ENCODE measurements at places on chromosomes 12 and 14.

GRCh38 chr14:33493266-33493665 lies 457.6 kb downstream of the EGLN3 start:
- no peak for DNase-seq

DNA sequence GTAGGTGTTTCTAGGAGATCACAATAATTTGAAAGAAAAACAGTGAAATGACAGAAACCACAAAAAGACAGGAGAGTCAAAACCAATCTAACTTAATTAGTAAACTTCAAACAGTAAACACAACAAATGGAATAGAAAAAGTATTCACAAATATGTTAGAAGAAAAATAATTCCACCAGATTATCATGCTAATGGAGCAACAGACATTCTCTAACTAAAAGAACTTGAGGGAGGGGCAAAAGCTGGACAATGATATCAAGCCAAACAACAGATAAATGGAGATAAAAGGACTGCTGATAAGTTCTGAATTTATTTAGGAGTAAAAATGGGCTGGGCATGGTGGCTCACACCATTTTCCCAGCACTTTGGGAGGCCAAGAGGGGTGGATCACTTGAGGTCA lies 28.7 kb downstream of the CRY1 start:
- no peak for DNase-seq

DNA sequence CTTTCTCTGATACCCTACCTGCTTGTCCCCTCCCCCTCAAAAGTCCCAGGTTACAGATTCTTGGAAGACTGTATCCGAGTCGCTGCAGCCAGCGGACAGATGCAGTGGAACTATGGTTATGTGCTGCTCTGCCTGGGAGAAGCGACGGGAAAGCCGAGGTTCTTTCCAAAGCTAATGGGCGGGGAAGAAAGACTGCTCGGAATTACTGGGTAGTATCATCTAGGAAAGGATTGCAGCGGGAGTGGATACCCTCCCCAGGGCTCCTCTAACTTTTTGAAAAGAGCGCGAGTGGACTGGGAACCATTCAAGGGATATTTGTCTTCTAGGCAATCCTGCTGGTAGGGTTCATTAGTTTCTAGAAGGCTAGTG lies 1.4 kb downstream of the PTHLH start:
- no peak for DNase-seq

- DNase-seq, result no peak
Measured at GRCh38 chr12:83505586-83505985, 818.9 kb downstream of the TMTC2 start.

DNA sequence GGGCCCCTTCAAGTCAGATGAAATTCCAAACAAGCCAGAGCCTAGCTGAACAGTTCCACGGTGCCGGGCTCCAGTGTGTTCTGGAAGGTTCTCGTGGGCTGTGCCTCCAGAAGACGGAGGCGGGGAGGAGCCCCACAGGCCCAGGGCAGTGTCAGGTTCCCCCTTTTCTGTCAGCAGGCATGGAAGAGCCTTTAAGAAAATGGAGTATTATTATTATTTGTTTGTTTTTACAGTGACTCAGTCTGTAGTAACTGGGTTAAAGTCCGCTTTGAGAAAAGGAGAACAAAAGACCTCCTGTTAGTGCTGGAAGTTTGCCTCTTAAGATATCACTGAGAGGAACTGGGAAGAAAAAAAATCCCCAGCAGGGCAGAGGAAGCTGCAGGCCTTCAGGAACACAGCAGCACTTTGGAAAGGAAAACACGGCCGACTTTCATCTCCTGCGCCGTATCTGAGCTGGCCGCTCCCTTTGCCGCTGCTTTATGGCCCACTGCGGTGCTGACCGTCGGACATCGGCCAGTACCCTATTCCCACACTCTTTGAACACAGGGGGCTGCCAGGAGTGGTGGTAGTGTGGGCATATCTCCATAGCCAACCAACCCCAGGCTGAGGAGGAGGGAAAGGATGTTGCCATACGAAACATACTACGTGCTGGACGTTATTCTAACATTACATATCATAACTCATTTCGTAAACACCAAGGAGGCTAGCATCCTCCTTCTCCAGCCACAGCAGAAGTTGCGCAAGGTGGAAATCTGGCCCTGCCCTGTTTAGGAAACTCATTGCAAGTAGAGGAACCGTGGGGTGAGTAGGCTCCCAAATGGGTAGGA lies 194.0 kb downstream of the ZFP36L1 start:
- no peak for DNase-seq

DNA sequence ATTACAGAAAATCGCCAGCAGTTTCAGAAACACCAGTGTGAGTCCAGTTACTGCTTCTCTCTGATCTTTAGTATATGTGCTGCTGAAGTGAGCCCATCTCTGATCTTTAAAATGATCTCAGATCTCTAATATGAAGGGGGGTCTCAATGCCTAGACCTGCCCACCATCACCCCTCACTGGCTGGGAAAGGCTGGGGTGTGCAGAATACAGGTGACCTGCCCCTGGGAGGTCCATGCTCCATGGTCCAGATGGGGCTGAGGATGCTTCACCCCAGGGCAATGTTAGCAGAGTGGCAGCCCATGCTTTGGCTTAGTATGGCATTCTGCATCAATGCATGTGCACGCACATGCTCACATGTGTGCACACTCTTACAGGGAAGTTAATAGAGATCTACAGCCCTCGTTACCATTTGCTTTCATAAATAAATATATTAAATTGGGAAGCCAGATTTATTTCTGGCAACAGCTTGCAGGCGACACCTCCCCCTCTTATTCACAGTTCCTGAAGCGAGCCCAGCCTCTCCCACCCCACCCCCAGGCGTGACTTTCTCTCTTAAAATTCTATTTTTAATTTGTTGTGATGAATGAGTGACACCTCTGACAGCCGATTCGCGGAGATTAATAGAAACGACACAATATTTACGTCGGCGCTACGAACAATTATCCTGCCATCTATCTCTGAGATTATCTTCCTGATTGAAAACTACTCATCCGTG lies 104.7 kb upstream of the ESRRB start:
- no peak for DNase-seq

- no peak for DNase-seq
Measured at GRCh38 chr12:109450980-109451379, 26.1 kb downstream of the KCTD10 start.

DNA sequence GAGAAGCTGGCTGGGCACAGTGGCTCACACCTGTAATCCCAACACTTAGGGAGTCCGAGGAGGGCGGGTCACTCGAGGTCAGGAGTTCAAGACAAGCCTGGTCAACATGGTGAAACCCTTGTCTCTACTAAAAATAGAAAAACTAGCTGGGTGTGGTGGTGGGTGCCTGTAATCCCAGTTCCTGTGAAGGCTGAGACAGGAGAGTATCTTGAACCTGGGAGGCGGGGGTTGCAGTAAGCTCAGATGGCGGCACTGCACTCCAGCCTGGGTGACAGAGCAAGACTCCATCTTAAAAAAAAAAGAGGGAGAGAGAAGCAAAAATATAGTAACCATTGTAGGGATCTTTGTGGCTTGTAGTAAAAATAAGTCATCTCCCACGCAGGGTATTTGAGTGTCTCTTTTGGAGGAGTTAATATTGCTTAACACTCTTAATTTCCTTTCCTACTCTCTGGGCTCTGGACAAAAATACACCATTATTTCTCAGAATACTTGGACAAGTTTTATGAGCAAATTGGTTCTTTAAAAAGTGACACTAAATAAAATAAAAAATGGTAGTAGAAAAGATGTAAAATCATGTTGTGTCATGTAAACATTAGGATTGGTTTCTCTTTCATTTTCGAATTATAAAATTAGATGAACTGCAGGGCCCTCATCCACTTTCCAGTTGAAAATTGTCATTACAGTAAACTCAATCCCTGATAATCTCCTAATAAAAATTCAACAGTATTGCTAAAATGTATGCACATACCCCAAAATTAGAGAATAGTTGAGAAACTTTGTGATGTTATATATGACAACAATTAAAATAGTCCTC lies 61.1 kb upstream of the C12orf71 start:
- no peak for DNase-seq

GRCh38 chr12:60059180-60059579 lies 463.4 kb downstream of the SLC16A7 start:
- no peak for DNase-seq

GRCh38 chr12:1630133-1630826 lies 1.2 kb downstream of the WNT5B start:
- DNase-seq, result peak; percentile 42

DNA sequence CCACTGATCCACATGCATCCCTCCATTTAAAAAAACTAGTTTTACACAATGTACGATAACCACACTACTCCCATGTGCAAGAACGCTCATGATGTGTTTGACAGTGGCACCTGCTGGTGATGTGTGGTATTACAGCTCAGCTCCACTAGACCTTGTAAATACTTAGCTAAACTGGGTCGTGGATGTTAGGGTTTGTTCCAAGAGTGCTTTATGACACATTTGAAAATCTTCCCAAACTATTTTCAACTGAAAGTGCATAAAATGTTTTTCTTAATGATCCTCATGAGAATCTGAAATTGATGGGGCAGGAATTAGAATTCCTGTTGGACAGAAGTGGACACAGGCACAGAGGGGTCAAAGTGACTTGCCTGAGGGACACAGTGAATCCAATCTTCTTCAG lies 99.2 kb downstream of the SCARB1 start:
- no peak for DNase-seq

DNA sequence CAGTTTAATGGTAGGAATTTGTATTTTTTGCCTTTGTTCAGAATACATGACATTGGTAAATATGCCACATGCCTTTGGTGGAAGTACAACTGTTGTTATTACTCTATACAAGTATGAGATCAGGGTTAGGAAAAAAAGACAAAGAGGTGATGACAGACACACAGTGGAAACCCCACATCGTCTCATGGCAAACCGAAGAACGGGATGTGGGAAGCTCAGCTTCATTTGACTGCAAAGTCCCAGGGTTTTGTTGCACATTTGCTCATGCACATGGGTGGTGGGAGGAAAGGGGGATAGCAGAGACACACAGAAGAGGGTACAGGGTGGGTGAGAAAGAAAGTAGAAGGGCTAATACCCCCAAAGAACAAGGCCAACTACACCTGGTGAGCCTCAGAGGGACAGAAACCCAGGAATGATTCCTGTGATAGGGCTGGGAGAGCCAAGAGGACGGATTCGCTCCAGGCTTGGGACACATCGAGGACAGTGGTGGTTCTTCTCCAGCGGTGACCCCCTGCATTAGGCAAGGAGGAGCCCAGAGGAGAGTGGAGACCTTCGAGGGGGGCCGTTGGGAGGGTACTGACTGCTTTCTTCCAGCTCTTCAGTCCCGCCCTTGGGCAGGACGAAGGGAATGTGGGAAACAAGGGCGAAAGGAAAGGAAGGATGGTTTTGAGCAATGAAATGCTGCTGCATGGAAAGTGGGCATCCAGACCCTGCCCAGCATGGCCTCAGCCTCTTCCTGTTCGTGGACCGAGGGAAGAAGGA lies 8.1 kb downstream of the VAMP1 start:
- DNase-seq, result no peak

DNA sequence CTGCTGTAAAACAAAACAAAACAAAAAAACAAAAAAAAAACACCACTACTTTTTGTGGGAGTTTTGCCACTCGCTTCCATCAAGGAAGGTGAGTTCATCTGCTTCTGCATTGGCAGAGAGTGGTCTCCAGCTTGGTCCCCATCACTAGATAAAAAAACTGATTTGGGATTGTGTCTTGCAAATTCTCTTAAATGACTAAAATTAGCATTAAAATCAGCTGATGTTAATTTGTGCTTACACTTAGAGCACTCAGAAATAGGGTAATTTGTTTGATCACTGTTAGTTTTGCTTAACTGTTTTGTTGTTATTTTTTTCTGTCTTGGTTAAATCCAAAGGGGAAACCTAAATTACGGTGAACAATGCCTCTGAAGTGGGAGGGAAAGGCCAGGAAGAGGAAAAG lies 1048.0 kb downstream of the LRFN5 start:
- no peak for DNase-seq

GRCh38 chr12:90989686-90990111 lies 15.1 kb downstream of the EPYC start:
- no peak for DNase-seq

DNA sequence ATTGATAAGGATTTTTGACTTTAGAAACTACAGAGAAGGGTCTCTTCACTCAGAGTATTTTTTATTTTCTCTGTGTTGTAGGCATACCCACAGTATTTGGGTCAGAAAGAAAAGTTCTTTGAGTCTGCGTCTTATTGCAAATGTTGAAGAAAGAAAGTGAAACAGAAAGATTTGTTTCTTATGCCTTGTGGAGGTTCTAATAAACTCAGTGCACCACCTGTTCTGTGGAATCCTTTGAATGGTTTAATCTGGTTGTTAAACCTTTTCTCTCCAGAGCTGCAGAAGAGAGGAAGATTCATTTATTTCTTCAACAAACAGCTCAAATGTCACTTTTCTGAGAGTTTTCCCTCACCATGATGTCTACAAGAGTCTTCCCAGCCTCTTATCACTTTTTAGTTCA lies 146.6 kb upstream of the PLEKHG7 start:
- no peak for DNase-seq

DNA sequence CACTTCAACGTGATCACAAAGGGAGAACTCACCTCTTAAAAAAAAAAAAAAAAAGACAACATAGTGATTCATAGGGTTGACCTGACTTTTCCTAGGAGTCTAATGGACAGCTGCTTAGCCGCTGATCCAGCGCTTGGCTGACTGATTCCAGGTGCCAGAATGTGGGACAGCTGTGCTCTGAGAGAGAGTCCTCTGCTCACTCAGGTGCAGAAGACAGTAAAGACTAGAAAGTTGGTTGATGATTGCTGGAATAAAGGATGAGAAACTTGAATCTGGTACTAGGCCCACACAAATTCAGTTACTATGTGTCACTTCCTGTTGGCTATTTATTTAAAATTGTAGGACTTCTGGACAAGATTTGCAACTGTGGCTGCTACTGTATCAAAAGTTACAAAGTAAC lies 229.4 kb downstream of the CHST11 start:
- DNase-seq, result no peak

GRCh38 chr12:12018454-12018853 lies 52.3 kb upstream of the BCL2L14 start:
- DNase-seq, result no peak

DNA sequence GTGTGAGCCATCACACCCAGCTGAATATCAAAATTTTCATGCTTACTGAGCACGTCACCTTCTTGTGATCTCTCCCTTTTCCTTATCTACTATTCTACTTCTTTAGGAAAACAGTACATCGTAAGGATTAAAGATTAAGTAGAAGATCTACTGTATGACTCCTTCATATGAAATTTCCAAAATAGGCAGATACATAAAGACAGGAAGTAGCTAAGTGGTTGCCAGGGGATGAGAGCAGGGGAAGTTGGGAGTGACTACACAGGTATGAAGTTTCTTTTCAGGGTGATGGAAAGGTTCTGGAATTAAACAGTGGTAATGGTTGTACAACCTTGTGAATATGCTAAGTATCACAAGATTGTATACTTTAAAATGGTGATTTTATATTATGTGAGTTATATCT lies 36.5 kb upstream of the CERS5 start:
- DNase-seq, result no peak

GRCh38 chr12:41624571-41624970 lies 436.5 kb downstream of the PDZRN4 start:
- no peak for DNase-seq

GRCh38 chr14:44914849-44915248 lies 46.9 kb downstream of the KLHL28 start:
- no peak for DNase-seq

- DNase-seq, result no peak
Measured at GRCh38 chr12:117872546-117873169, 96.1 kb downstream of the KSR2 start.
